Fibroblast of the aortic adventitia (primary cell): ENCODE measurements at places on chromosomes 6 and 20. TPM values are rescaled to one million over a fixed set of nuclear protein-coding genes. Genes with fewer than 3 reads are reported as not detected.

SMOC2 gene
- total RNA-seq: 0.09 TPM in 1 of 2 replicates, not detected in the other

MTG2 gene
- total RNA-seq: 15.3 and 18.7 TPM in 2 replicates

ZKSCAN4 gene
- total RNA-seq: 5.9 and 8.3 TPM in 2 replicates

TNXB gene
- total RNA-seq: 54.0 and 315 TPM in 2 replicates

SYCP2L gene
- total RNA-seq: under 0.01 TPM in 1 of 2 replicates, not detected in the other

PTCRA gene
- total RNA-seq: not detected in 2 replicates

FAM209B gene
- total RNA-seq: not detected in 2 replicates

TP53TG5 gene
- 0.09 TPM in 1 of 2 replicates, not detected in the other for total RNA-seq

ABHD16B gene
- total RNA-seq: not detected in 2 replicates

LPIN3 gene
- total RNA-seq: 3.4 and 5.3 TPM in 2 replicates

OR12D3 gene
- not detected in 2 replicates for total RNA-seq

WFDC12 gene
- not detected in 2 replicates for total RNA-seq

AKAP12 gene
- total RNA-seq: 196 and 349 TPM in 2 replicates

BNIP5 gene
- total RNA-seq: not detected in 2 replicates

ME1 gene
- total RNA-seq: 17.0 and 21.7 TPM in 2 replicates

MUCL3 gene
- under 0.01 TPM in 1 of 2 replicates, not detected in the other for total RNA-seq

SLC35B3 gene
- total RNA-seq: 8.0 and 34.3 TPM in 2 replicates

RBBP8NL gene
- total RNA-seq: not detected in 2 replicates

KCNG1 gene
- total RNA-seq: 3.0 and 13.3 TPM in 2 replicates

EFCAB8 gene
- not detected in 2 replicates for total RNA-seq

ARMH2 gene
- not detected in 2 replicates for total RNA-seq

TREM1 gene
- total RNA-seq: 0.36 TPM in 1 of 2 replicates, not detected in the other

AIG1 gene
- total RNA-seq: 28.0 and 48.7 TPM in 2 replicates

HNF4A gene
- total RNA-seq: not detected in 2 replicates

SLC22A2 gene
- not detected in 2 replicates for total RNA-seq

SLC35F1 gene
- not detected in 2 replicates for total RNA-seq

KCNK16 gene
- total RNA-seq: not detected in 2 replicates

MOG gene
- total RNA-seq: not detected in 2 replicates

ROMO1 gene
- 164 and 214 TPM in 2 replicates for total RNA-seq

FRMD1 gene
- not detected in 2 replicates for total RNA-seq

IL22RA2 gene
- not detected in 2 replicates for total RNA-seq

POM121L2 gene
- total RNA-seq: not detected in 2 replicates

ZBTB12 gene
- total RNA-seq: 3.3 and 3.8 TPM in 2 replicates

TMEM30A gene
- 93.9 and 136 TPM in 2 replicates for total RNA-seq

CEBPB gene
- 38.1 TPM in 2 replicates for total RNA-seq
